CD4-positive, alpha-beta T cell treated with Interleukin-4 for 1 hour (primary cell): ENCODE measurements at places on chromosomes 7 and 10.

GRCh38 chr10:60349426-60349825, 40.2 kb downstream of the ANK3 start:
- no peak for DNase-seq

DNA sequence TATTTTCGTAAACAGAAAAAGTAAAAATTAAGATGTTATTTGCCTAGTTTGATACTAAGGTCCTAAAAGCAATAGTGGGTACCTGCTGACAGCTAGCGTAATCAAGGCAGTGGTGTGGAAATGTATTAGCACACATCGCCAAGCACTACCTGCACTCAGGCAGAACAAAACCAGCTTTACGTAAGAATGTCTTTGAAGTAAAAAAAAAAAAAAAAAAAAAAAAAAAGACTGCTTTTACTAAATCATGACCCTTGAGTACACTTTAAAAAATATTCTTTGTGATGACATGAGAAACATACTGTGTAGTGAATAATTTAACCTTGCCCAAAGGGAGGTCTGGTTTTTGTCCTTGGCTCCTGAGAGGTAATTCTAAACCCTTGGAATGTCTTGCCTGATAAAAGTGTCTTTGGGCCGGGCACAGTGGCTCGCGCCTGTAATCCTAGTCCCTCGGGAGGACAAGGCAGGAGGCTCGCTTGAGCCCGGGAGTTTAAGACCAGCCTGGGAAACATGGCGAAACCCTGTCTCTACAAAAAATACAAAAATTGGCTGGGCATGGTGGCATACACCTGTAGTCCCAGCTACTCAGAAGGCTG, 12.7 kb downstream of the XRCC2 start:
- DNase-seq = no peak

DNA sequence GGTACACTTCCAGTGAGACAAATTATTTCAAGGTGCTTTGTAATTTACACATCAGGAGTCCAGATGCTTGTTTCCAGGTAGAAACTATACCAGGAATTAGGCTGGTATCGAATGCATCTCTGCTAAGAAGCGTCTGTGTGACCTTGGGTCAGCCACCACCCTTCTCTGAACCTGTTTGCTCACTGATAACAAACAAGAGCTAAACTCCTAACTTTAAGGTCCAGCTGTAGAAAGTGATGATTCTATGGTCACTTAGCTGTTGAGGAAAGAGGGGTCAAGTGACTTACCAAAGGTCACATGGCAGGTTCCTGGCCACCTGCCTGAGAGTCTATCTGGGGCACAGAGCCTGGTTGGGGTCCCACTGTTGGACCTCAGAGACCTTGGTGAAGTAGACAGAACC, 95.4 kb downstream of the HIF1AN start:
- DNase-seq = no peak

GRCh38 chr10:11064832-11065231, 47.2 kb downstream of the CELF2 start:
- no peak for DNase-seq

DNA sequence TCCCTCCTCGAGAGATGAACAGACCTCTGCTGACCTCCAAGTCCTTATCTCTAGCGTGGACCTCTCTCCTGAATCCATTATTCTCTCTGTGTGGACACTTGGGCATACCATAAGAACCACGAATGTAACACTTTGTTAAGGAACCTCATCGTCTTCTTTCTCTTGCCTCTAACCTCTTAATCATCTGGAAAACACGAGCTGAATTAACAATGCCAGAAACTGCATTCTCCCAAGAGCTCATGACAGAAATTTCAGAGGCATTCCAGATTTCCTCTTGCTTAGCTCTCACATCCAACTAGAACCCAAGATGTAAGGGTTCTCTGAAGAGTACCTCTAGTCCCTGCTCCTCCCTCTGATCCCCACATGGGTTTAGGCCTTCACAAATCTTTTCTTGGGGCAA, 101.5 kb downstream of the TRIL start:
- DNase-seq = no peak

DNA sequence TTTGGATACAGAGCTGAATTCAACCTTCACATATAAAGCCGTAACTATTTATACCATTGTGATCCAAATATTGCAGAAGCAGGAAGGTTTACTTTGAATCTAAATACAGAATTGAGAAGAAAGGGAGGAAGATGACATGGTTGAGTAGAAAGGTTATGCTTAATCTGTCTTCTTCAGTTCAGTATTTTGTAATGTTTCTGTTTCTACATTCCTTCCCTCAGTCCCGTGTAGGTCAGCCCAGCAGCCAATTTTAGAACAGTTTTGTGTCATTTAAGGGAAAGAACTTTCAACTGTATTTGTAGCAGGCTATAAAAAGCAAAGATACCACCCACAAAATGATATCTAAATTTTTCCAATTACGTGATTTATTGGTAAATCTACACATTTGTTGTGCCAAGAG, 97.4 kb downstream of the CPED1 start:
- DNase-seq = no peak

DNA sequence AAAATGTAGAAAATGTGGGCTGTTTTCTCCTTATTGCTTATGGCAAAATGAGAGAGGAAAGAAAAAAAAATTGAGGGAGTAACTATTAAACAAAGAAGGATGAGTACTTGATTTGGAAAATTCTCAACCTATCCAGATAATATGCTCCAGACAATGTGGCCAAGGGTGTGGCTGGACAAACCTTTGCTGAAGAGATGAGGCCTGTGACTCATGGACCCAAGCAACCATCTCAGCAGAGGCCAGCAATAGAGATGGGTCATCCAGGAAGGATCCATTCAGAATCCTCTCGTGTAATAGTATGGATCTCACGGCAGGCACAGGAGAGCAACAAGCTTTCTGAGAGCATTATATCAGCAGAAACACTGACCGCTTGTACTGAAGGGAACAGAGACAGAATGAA, 120.3 kb upstream of the CELF2 start:
- no peak for DNase-seq

DNA sequence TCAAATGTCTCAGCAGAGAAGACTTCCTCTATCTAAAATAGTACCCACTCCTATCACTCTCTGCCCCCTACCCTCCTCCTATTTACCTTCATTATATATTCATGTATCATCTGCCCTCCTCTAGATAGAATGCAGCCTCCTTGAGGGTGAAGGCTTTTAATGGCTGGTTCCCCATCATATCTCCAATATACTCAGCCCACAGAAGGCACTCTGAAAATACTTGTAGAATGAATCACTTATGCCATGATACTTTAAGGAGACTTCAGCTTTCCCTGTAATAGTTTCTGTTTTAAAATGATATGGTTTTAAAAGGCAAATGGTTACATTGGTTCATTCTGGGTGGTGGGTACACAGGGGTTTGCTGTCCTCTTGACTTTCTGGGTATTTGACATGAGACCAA, 25.3 kb downstream of the GFRA1 start:
- DNase-seq = no peak

DNA sequence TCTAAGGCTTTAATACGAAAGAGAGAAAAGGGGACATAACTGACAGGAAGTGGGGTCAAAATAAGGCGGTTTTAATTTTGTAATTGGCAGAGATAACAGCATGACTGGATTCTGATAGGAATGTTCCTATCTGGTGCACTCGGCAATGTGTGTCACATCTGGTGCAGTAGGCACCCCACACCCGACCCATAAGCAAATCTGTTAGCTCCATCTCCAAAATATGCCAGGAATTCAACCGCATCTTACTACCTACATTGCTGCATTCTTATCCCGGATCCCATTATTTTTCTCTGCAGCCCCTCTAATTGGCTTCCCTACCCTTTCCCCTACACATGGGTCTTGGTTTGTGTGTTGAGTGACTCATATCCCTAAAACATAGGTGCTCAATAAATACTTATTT, 19.1 kb upstream of the GALNT11 start:
- no peak for DNase-seq

DNA sequence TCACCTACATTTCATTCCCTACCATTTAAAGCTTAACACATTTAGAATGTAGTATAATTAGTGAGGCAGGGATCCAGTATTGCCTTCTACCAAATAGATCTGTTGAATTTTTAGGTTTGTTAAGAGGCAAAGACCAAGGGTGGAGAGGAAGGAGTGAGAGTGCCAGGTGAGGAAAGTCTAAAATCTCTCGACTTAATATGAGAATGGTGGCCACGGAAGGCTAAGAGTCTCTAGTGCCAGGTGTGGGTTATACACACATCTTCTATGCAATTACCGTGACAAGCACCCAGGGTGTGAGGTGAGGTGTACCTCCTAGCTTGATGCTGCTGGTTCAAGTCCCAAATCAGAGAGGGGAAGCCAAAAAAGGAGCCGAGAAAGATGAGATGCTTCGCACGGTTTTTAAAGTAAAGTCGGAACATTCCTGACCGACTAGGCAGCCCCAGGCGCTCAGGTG, 439 bp downstream of the IQUB start:
- DNase-seq = no peak

DNA sequence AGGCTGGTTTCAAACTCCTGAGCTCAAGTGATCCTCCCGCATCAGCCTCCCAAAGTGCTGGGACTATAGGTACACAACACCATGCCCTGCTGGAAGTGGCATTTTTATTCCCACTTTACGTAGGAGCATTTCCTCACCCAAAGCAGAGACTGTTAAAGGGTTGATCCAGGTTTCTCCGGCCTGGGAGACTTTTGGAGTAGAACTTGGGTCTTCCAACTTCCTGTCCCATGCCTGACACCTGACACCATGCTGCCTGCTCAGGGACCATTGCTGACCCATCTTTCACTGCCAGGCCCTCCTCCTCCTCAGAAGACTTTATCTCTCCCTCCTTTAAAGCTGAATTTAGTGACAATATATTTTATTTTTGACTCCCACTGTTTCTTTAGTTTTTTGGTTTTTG, 302.0 kb upstream of the LYZL1 start:
- no peak for DNase-seq

GRCh38 chr7:18163091-18163490, 135.4 kb upstream of the PRPS1L1 start:
- DNase-seq = no peak

DNA sequence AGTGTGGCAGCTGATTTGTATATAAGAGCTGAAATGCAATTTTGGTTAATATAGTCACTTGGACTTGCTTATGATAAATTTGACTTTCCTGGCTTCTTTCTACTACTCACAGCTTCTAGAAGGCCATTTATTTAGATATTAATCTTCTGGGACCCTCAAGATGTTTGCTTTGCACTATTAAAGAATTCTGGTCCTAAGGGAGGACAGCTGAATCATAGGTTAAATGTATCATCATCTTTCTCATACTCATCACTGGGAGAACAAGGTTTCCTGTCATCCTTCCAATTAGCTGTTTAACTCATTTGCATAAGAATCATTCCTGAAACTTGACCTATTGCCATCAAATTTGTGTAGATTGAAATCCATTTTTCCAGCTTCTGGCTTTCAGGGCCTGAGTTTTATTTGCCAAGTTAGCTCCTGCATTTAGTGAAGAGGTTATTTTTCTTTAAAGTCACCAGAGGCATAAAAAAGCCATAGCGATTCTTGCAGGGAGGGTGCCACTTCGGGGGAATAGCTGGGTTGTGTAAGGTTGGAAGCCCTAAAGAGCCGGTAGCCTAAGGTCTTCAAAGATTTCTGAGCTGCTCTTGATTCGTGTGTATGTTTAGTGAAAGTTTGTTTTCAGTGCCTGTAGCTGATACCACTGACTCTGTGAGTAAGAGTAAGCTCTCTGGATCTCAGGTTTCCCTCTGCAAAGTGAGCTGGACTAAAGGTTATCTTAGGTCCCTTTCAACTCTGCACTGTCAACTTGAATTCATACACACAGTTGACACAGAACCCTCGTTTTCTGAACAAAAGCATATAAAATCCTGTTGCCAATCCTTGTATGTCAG, 4.3 kb downstream of the MAP3K8 start:
- DNase-seq = no peak

- DNase-seq = no peak
Observed at GRCh38 chr7:116899308-116899707, 36.9 kb downstream of the CAPZA2 start.

DNA sequence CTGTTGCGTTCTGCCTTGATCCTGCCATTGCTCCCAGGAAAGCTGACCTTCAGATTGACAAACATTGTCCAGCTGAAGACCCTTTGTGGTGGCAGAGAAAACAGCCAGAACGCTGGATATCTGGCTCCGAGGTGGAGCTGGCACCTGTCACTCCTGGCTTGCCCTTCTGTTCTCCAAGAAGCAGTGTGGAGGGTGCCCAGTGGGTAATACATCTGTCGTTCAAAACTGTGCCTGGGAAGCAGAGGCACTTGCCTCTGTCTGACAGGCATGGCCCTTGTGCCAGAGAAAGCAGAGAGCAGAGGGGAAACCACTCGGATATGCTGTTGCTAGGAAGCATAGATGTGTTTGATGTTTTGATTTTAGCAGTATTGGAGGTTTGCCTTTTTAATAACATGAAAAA, 231.4 kb downstream of the BMPER start:
- DNase-seq = no peak

GRCh38 chr7:78225534-78225933, 427.0 kb downstream of the PHTF2 start:
- no peak for DNase-seq

GRCh38 chr10:12937527-12937926, 64.0 kb downstream of the CCDC3 start:
- DNase-seq = no peak

GRCh38 chr10:30459283-30459682, 25.3 kb downstream of the MAP3K8 start:
- DNase-seq = no peak

DNA sequence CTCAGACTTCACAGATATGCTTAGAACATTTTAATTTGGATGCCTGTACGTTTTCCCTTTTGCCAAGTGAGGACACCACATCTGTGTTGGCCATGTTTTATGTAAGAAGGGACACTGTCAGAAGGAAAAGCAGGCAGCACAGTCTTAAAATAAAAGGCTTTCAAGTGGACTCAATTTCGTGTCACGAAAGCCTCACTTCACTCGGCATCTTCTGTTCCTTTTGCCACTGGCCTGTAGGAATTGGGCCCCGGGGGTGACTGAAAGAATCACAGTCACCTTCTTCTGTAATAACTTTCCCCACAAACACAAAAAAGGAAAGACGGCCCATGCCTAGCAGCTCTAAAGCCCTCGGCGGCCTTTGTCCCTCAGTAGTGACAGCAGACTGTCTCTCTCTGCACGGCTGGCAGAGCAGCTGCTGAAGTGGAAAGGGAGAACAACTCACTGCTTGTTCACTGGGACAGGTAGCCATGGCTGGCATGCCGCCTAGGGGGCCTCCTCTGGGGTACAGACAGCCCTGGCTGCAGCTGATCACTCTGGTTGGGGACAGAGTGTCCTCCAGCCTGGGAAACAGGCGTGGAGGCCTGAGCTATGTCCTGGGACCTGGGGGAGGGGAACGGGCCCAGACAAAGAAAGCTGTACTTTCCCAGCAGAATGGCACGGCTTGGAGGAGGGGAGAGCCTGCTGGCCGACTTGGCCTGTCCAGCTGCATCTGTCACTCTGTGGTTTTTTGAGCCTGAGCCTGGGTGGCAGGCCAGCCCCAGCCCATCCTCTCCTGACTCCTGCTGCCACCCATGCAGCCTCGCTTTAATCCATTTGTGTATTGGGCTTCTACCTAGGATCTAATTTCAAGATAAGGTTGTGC, 4.4 kb downstream of the RASSF4 start:
- DNase-seq = no peak

DNA sequence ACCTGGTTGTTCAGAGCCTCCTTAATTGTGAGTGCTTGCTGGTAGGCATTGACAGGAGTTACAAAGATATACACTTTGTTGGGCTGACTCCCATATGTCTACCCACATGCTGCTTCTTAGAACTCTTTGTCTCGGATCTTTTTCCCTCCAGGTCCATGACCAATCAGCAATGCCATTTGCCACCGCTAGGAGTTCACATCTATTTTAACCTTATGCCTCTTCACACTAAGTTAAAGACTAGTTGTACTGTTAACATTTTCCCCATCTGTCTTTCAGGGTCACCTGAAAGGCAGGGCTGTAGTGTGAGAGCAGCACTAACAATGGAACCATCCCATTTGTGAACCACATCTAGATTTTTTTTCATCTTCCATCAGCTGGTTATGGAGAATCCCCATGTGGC, 226.7 kb upstream of the NPY start:
- DNase-seq = no peak
